Caco-2 (cell line): ENCODE measurements at places on chromosomes 12 and 14.
A peak's percentile ranks its signal among the peaks of the same experiment; 100 is the strongest.

DNA sequence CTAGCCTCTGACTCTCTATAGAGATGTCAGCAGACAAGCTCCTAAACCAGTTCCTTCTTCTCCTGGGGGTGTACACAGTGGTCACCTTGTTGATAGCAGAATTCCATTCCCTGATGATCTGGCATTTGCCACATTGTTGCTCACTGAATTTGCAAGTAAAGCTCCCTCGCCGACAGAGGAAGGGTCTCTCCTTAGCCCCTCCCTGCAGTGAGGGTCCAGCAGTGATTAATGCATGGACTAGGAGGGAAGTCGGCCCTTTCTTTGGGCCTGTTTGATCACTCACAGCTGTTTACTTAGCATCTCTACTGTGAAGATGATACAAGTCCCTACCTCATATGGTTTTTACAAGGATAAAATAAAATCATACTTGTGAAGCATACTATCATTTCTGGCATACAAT lies 23.3 kb upstream of the APPL2 start:
- no peak for DNase-seq

DNA sequence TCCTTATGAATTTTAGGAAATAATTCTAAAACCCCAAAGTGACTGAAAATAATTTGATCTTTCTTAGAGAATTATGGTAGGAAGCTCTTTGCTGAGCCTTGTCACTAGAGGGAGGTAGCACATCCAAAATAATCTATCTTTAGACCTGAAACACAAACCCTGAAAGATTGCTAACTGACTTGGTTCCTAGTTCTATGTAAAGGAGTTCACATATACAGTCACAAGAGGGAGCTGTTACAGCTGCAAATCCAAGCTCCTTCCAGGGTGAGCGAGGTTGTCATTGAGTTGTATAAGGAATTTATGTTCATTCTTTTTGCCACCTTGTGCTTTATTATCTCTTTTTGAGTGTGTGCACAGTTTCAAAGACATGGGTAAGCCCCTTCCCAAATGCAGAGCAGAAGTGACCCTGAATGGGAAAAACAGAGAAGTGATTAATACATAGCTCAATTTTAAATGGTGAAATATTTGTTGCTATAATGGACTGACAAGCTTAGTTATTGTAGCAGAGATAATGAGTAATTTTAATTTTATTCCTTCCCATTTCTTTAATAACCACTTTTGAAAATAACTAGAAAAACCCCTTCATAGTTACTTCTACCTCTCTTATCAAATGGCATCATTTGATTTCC lies 387.9 kb downstream of the DAD1 start:
- peak; percentile 57 for DNase-seq

DNA sequence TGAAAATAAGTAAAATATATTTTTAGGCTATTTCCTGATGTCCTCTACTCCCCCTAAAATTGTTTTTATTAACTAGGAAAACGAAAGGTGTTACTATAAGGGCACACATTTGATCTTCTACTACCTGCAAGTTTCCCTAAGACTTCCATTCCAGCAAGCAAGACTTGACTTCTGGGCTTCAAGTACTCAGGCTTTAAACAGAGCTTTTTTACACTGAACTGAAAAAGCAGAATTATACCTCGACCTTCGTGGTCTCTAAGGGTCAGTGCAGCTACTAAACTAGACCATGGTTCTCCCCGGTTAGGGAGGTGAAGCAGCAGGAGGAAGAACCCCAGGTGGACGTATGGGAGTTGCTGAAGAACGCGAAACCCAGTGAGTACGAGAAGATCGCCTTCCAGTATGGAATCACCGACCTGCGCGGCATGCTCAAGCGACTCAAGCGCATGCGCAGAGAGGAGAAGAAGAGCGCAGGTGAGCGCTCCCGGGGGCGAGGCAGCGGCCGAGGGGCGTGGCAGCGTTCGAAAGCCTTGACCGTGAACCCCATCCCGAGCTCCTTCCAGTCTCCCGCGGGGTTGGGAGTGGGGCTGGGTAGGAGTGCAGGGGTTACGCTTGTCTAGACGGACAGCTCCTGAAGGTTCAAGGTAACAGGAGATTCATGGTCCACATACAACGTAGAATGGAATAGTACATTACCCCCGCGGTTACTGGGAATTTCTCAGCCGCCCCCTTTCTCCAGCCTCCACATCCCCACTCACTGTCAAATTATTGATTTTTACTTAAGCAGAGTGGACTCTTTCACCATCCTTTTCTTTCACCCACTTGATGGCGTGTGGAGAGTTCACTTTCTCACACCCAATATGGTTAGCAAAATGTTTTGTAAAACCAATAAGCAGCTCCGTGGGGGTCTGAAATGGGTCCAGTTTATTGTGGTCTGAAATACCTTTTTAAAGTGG lies 47.6 kb downstream of the MYBPC1 start:
- DNase-seq, result no peak

GRCh38 chr14:100362311-100362927 lies 39.3 kb downstream of the SLC25A47 start:
- DNase-seq, result no peak

GRCh38 chr14:32761381-32761968 lies 177.2 kb upstream of the NPAS3 start:
- no peak for DNase-seq

- DNase-seq, result no peak
These were observed 156.0 kb downstream of the LRIG3 start for GRCh38 chr12:58764100-58764953.

DNA sequence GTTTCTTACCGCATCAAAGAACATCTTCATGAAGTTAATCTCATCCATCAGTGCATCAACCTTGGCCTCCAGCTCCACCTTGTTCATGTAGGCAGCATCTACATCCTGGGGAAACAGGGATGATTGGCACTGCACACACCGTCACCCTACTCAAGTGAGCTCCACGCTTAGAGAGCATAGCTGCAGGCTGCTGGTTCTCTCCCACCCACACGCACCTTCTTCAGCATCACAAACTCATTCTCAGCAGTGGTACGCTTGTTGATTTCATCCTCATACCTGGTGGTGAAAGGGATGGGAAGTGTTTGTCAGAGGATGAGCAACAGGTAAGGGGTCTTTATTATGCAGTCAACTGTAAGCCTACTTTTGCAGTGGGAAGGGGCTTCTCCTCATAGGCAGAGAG lies 2.3 kb downstream of the KRT5 start:
- DNase-seq, result no peak

- DNase-seq, result no peak
These were observed 172.1 kb upstream of the PLEKHG7 start for GRCh38 chr12:92530706-92531105.

GRCh38 chr12:56080556-56081138 lies 682 bp downstream of the ERBB3 start:
- peak; percentile 59 for DNase-seq

- DNase-seq, result no peak
These were observed 240.4 kb downstream of the PRKD1 start for GRCh38 chr14:29687071-29687765.
